ENCODE measurements at places on chromosomes 1 and 21.
A peak's percentile ranks its signal among the peaks of the same experiment; 100 is the strongest.

DNA sequence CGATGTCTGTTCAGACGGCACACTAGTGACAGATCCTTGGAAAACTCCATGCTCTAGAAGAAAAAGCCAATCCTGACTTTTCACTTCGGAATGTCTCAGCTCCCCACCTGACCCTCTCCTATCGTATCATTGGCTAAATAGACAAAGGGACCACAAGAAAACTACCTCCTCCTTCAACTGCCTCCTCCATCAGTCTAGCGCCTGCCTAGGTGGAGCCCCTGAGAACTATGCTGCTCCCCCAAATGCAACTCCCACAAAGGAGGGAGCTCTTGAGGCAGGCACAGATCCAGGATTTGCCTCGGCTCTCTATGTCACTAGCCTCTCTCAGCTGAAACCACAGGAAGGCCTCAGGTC lies 148.4 kb downstream of the TOMM20 start:
- no peak for DNase-seq

GRCh38 chr1:205376739-205377138 lies 20.0 kb upstream of the KLHDC8A start:
- DNase-seq = no peak

DNA sequence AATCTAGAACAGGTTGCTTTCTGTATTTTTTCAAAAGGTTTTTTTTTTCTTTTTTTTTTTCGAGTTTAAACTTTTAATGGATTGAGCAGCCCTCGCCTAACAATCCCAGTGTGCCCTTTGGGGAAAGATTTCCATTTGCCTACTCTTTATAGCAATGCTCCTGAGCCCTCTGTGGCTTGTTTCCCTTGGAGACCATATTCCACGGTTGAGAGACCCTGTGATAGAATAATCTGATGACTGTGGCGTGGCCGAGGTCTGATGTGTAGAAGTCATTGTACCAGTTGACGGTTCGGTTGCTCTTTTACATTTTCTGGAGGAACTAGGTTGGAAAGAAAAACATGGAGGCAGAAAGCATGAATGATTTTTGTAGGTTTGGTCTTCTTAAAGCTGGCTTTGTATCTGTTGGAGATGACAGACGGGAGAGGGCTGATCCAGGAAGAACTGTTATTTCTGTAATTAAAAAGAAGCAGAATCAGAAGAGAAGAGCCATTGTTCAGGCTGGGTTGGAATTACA lies 305.7 kb upstream of the NRIP1 start:
- DNase-seq = no peak

DNA sequence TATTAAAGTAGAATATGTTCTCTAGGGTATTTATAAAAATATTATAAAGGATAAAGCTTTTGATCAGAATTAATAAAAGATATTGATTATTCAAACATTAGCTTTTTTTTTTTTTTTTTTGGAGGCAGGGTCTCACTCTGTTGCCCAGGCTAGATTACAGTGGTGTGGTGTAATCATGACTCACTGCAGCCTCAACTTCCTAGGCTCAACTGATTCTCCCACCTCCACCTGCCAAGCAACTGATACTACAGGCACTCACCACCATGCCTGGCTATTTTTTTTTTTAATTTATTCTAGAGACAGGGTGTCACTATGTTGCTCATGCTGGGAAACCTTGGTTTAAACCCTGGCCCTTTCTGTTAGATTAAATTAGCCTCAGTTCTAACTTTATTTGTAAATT lies 188.3 kb downstream of the CLEC20A start:
- no peak for DNase-seq

DNA sequence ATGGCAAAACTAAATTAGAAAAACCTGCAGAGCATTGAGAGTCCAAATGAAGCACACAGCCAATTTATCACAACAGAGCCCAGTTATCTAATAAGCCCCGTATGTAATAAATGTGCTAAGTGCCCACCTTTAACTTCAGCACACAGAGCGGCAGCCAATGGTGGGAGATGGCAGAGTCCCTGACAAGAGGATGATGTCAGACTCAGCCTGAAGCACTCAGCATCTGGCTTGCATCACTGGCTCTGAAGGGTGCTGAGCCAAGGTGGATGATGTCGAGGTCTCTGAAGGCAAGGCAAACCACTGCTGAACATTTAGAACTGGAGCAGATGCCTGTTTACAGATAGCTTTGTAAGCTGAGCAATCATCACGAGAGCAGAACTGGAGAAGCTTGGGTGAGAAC lies 118.3 kb downstream of the NUF2 start:
- DNase-seq = no peak

- no peak for DNase-seq
Measured at GRCh38 chr1:192010406-192010805, 147.9 kb upstream of the RGS18 start.

GRCh38 chr1:5913078-5913845 lies 79.0 kb downstream of the NPHP4 start:
- no peak for DNase-seq

GRCh38 chr21:35578347-35578782 lies 482.0 kb downstream of the SETD4 start:
- no peak for DNase-seq

- peak; percentile 62 for DNase-seq
Measured at GRCh38 chr1:77036560-77036959, 169.3 kb downstream of the ST6GALNAC5 start.

DNA sequence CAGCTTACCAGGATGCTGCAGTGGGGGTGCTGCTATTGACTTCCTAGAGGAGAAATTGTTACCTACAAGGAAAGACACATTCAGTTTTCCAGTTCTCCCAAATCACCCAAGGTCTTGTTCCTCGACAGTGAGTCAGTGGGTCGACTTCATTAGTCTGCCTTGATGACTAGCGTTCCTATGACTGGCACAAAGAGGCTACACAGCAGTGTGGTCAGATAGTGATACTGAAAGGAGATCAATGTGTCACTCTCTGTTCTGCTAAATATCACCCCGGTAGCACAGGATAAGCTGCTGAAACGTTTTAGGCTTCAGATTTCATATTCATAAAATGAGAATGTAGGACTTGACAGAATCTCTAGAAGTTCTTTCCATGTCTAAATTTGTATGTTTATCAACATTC lies 357.4 kb downstream of the LMX1A start:
- DNase-seq = no peak

DNA sequence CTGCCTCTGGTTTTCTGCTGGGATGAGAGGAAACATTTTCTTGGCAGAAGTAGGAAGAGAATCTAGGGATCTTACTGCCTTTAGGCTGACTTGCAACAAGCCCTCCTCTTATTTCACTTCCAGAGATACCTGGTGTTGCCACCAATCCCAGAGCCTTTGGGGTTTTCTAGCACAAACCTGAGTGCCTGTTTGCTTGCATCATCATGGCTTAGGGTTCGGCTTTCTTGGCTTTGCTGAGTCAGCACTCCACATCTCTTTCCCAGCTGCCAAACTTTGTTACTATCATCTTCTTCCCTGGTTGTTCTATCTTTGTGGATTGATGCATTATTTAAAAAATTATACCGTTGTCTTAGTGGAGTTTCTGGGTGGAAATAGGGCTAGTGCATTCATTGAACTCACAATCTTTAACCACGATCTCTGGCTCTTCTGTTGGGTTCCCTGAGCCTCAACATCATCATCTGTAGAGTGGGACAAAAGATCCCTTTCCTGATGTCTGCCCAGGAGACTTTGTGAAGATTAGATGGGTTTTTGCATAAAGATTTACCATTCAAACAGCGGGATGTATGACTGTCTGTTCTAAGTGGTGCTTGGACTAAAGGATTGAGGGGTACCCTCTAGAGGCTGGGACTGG lies 76.6 kb upstream of the SELENON start:
- DNase-seq = no peak

- DNase-seq = no peak
Measured at GRCh38 chr1:224298346-224299330, 31.3 kb downstream of the NVL start.

GRCh38 chr1:209622841-209623829 lies 29.1 kb downstream of the LAMB3 start:
- no peak for DNase-seq

DNA sequence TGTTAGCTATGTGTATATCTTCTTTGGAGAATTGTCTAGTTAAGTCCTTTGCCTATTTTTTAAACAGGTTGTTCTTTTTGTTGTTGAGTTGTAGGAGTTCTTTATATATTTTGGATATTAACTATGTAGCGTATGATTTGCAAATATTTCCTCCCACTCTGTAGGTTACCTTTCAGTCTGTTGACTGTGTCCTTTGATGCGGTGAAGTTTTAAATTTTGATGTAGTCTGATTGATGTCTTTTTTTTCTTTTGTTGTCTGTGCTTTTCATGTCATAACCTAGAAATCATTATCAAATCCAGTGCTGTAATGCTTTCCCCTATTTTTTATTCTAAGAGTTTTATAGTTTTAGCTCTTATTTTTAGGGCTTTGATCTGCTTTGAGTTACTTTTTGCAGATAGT lies 8.7 kb upstream of the KISS1 start:
- no peak for DNase-seq

DNA sequence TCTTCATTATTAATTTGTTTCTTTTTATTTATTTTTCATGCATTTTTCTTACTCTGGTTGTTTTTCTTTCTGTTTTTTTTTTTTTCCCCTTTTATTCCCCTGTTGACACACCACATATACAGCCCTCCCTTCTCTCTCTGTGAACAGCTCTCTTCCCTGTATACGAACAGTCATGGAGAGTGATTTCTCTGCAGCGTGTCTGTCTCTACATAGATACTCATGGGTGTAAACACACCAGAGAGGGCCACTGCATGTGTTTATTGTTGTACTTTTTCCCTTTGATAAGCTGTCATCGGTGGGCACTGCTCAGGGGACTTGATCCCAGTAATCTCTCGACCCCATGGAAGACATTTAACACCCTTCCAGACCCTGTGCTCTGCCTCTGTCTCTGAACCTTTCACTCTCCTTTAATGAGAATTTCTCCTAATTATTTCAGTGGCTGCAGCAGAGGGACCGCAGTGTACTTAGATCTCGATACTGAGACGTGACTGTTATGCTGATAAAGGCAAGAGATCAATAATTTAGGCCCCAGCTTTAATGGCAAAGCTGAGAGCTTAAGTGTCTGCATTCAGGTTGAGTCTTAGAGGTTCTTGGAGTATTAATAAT lies 113.1 kb downstream of the PBX1 start:
- DNase-seq = no peak

GRCh38 chr1:196063952-196064351 lies 544.3 kb downstream of the KCNT2 start:
- DNase-seq = no peak

- no peak for DNase-seq
Measured at GRCh38 chr1:172351754-172352161, 68.7 kb upstream of the C1orf105 start.

DNA sequence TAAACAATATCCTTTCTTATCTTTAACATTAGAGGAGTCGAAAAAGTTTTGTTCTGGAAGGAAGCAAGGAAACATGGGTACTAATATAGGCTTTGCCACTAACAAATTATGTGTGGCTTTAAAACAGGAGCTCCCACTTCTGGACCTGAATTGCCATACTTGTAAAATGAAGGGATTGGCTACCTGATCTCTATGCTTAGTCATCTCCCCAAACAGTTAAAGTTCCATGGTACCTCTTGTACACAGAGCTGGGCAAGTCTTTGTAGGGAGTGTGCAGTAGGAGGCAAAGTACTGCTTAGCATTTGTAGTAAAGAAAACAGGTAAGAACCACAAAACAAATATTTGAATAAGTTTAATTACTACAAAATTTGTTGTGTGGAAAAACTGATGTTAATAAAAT lies 81.3 kb downstream of the MAST2 start:
- DNase-seq = no peak

DNA sequence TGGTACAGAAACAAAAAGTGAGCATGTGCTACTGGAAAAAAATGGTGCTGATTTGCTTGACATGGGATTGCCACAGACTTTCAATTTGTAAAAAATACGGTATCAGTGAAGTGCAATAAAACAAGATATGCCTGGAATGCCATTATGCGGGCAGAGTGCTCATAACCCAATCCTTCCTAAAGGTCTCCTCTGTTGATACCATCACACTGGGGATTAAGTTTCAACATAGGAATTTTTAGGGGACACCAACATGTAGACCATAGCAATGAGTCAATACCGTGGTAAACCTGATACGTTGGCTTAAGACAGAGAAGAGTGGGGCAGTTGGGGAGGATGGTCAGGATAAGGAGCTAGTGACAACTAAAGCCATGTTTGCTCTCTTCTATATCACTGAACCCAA lies 20.5 kb downstream of the MX1 start:
- no peak for DNase-seq

DNA sequence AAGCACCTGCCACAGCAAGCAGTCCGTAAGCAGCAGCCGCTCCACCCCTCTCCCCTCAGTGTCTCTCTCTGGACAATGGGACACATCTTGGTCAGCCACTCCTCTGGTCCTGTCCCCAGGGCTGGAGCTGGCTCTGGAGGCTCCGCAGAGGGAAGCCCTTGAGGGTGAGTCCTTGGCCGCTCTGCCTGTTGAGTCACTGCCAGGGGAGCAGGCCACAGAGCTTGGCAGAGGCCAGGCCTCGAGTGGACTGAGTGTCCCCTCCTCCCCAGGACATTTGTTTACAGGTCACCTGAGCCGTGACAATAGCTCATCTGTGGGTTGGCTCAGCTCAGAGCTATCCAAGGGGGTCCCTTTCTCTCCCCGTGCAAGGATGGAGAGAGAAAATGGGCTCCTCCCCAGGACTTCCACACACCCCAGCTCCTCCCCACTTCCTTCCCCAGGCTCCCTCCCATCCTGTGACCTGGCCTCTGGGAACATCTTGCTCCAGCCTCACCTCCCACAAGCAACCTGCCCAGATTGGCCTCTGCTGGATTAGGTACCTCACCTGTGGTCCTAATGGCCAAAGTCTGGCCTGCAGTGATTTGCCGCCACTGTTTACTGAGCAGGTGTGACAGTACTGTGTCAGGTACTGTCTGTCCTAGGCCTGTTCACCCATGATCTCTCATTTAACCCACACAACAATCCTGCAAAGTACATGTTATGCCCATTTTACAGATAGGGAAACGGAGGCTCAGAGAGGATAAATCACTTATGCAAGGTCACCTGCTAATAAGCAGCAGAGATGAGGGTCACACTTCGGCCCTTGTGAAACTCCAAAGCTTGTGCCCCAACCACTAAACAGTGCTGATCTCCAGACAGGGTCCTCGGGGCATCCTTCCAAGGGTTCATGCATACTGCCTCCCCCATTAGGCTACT lies 4.8 kb downstream of the FAM131C start:
- DNase-seq = no peak

GRCh38 chr1:225670806-225671733 lies 18.1 kb upstream of the ENAH start:
- no peak for DNase-seq

- no peak for DNase-seq
Measured at GRCh38 chr1:7403265-7404045, 367.6 kb upstream of the VAMP3 start.

DNA sequence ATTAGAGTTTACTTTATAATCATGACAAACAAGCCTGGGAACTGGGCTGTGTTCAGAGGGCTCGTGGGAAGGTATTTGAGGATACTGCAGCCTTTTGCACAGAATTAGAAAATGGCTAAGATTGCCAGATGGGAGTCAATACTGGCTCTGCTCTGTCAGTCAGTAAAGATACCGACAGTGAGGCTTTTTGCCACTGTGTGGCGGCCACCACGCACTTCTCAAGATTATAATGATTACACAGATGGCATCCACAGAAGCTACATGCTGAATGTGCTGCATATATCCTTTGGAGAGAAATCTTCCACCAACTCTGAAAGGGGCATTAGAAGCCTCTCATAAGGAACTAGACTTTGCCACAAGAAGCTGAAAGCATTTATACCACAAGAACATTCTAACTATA lies 213.4 kb upstream of the PTBP2 start:
- no peak for DNase-seq
